DND-41 (cell line): ENCODE measurements at places on chromosomes 7 and 10.
A peak's percentile ranks its signal among the peaks of the same experiment; 100 is the strongest.

- DNase-seq = no peak
Measured at GRCh38 chr7:37390114-37390513, 58.5 kb downstream of the ELMO1 start.

DNA sequence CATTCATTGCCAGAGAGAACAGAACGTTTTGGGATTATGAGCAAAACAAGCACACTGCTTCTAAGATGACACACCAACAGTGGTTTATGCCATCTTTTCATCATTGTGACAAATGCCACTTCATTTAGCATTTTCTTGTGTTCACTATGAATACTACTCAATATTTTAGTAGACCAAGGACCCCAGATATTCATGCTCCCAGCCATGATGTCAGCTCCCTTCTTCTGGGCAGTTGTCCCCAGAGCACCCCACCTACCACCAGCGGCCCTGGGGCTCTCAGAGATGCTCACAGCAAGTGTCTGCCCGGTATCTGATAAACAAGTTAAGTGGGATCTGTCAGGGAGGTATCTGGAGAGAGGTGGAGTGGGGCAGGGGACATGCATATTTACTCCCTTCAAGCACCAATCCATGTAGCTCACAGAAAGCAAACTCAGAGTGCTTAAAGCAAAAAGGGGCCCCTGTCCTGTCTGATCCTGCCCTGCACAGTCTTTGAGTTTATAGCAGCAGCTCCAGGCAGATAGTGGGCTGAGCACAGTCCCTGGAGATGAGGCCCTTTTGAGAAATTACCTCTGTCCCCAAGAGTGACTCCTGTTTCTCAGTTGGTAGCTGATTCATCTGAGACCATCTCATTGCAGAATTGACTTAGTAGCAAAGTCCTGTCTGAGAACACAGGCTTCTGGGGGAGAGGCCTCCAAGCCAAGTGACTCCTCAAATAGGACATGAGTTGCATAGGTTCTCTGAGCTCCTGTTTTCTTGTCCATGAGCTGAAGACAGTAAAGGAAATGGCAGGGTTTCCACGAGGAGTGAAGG, 281.8 kb upstream of the KLF6 start:
- no peak for DNase-seq

GRCh38 chr10:16586358-16587138, 64.9 kb upstream of the C1QL3 start:
- no peak for DNase-seq

DNA sequence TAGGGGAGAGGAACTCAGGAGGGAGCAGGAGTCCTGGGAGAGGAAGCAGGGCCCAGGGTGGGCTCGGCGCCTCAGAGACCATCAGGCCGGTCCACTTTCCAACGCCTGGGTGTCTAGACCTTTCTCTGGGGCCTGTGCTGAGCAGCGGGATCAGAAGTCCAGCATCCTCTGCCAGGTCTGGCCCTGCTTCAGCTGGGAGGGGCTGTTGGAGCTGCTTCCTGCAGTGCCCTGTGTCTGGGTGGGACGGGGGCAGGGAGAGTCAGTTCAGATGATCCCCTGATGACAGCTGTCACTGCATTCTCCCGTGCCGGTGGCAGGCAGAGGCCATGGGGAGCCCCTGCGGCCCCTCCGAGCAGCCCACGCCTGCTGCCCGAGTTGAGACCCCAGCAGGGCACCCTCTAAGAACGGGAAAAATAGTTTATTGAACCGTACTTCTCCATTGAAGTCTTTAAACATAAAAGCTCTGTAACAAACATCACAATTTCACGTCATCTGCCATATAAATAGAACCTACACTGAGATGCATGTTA, 23.3 kb downstream of the AP5Z1 start:
- no peak for DNase-seq

DNA sequence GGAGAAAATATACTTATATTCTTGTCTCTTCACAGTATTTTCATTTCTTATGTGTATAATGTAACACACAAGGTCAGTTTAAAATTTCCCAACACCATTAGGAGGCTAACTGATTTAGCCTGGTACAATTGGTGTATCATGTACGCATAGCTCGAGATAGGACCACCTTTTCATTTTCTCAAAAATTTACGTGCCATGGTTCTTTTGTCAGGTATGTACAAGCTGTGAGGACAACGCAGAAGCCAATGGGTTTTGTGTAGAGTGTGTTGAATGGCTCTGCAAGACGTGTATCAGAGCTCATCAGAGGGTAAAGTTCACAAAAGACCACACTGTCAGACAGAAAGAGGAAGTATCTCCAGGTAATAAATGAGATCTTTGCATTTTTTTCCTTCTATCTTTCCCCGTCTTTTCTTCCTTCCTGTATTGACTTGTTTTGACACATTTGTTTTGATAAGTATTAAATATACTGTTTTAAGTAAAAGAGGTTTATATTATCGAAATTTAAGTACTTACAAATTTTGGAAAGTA, 55.0 kb downstream of the TRIM24 start:
- DNase-seq = no peak

DNA sequence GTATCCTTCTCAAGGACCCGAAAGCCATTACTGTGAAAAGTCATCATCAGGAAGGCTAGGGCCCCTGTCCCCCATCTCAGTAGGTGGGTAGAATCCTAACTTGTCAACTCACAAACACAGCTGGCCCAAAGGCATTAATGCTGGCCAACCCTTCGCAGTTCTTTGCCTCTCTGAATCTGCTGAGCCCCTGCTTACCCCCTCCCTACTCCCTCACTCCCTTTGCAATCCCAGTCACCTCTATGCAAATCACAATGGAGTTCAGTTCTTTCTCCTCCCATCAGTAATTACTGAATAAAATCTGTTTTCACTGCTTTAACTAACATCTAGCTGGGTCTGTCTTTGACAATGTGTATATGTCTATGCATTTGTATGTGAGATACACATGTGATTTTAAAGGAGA, 38.1 kb upstream of the AOAH start:
- DNase-seq = no peak

DNA sequence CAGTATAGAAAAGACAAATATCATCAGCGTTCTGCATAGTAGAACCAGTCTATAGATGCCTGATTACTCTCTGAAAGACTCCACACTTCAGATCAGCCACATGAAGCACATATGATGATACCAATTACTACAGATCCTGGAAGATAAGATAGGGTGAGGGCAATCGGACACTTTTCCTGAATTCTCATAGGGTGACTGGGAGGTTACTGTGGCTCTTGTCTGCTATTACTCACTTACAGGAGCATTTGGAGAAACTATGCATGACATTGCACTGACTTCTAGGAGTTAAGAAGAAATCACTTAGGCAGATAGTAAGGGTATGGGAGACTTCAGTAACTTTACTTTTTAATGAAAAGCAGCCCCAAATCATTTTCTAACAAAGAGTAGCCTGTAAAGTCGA, 1140.9 kb downstream of the XPNPEP1 start:
- DNase-seq = no peak

- DNase-seq = no peak
Measured at GRCh38 chr7:964401-965231, 10.1 kb upstream of the ADAP1 start.

GRCh38 chr7:100684534-100685042, 9.5 kb downstream of the GIGYF1 start:
- DNase-seq = no peak

DNA sequence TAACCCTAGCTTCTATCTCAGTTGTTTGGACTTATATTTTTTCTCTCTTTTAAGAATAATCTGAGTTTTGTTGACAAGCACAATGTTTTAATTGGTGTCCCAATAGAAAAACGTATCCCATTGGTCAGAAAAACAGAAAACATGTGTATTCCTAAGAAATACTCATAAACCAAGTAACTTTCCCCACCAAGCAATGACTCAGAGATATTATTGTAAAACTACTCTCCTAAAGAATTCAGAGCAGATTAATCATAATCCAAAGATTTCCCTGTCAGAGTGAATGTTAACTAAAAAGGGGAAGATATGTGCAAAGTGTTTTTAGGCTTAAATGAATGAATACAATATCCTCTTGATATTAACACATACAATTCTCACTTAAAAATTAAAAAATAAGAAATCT, 29.4 kb upstream of the MBL2 start:
- no peak for DNase-seq

DNA sequence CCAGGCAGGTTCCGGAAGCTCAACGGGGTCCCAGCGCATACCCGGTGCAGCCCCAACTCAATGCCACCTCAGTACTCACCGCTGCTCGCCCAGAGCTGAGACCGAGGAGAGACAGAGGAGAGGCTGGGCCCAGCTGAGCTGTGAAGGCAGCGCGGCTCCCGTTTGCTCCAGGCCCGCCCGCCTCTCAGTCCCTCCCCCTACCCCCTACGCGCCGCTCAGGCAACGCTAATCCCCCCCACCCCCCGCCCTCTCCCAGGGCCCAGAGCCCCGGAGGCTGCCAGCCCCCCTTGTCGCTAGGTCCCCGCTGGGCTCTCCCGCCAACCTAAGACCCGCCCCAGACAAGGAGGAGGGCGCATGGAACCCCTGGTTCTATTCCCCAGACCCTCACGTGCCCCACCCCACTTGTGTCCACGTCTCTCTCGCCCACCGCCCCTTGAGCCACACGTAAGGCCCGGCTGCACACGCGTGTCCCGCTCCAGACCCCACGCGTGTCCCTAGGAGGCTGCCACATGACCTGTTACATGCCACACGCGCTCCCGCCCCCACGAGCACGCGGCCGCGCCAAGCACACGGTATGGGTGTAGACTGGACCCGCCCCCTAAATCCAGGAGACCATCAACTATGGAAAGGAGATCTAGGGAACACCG, at the start of gene PSD:
Gene PSD (minus strand): TSS at position 164 of the 647 bp plus-strand sequence. CDS start 1,747 bp downstream, outside the sequence.
- peak; percentile 29 for DNase-seq

DNA sequence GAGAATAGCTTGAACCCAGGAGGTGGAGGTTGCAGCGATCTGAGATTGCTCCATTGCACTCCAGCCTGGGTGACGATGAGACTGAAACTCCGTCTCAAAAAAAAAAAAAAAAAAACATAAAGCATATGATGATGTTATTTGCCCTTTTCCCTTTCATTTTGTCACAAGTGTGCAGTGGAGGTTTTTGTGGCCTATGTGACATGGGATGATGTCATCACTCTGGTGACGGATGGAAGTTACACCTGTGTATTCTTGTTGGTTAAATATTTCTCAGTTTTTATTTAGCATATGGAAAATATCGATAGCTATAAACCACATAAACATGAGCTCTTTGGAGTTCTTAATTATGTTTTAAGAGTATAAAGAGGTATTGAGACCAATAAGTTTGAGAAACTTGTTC, 71.8 kb upstream of the EMX2 start:
- DNase-seq = no peak

- no peak for DNase-seq
Measured at GRCh38 chr7:55155351-55156117, 136.7 kb downstream of the EGFR start.

DNA sequence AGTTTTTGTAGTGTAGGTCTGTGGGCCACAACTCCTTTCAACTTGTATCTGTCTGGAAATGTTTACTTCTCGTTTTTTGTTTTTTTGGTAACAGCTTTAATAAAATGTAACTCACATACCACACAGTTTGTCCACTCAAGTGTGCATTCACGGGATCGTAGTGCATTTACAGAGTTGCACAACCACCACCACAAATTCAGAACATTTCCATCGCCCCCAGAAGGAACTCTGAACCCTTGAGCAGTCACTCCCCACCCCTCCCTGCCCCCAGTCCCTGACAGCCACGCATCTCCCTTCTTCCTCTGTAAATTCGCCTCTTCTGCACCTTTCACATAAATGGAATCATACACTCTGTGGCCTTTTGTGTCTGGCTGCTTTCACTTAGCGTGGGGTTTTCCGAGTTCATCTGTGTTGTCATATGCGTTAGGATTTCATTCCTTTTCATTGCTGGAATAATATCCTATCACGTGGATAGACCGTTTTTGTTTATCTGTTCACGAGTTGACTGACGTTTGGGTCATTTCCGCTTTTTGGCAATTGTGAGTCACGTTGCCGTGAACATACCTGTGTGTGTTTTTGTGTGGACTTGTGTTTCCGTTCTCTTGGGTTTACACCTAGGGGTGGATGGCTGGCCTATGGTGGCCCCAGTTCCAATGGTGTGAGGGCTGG, 10.3 kb downstream of the JAKMIP3 start:
- DNase-seq = no peak

GRCh38 chr7:97851683-97852082, 20.5 kb downstream of the ASNS start:
- DNase-seq = no peak

DNA sequence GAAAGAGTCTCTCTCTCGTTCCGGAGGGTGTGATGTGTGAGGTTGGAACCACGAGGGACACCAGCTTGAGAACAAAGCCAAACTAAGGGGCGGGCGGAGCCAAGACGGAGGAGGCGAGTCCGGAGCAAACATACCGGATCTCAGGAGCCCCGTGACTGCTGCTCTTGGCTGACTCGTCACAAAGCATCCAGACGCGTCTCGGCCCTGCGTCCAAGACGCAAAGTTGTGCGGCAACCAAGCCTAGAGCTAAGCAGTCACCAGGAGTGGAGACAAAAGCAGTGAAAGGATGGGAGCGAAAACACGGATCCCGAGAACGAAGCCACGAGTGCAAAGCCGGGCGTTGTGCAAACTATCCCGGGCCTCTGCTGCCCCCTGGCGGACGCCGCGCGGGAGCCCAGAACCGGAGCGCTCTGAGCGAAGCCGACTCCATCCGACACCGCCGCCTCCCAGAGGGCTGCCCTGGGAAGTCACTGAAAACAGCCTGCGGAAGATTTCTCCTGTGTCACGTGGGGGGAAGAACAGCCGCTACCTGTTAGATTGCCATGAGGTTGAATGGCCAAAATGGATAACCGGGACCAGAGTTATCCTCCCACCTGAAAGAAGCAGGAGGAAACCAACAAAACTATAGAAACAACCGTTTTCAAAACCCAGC, 46.4 kb upstream of the TMEM72 start:
- peak; percentile 85 for DNase-seq

- no peak for DNase-seq
Measured at GRCh38 chr7:476736-477360, 42.8 kb downstream of the PDGFA start.

DNA sequence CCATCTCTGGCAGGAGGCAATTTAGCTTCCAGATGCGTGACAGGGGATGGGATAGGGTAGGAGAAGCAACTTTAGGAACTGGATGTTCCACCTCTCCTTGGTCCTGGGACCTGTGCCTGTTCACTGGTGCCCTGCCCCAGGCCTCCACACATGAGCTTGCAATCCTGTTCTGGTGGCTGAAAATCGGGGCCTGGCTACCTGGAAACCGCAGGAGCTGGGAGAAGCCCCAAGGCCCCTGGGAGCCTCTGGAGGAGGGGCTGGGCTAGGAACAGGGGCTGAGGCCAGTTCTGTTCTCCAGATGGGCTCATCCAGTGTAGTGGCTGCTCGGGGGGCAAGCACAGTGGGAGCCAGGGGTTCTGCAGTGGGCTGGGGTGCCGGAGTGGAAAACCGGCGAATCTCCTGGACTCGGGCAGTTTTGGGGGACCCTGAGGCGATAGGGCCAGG, 5.3 kb upstream of the MYOZ1 start:
- DNase-seq = no peak

GRCh38 chr10:34854147-34854601, 39.1 kb upstream of the PARD3 start:
- no peak for DNase-seq

DNA sequence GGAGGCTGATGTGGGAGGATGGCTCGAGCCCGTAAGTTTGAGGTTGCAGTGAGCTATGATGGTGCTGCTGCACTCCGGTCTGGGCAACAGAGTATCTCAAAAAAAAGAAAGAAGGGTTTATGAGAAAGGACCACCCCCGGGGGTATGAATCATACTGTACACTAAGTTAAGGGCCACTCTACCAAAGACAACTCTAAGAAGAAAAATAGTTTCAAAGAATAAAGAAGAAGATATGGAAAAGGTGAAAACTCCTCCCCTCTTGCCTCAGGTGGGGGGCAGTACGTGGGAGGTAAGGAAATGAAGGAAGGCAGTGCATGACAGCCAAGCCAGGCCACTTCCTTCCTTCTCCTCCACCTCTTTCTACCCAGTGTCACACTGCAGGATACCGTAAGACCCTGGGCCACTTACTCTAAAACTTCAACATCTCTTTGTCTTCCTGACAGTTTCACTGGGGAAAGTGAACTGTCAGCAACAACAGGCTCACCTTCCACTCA, 61.3 kb downstream of the PIP4K2A start:
- DNase-seq = no peak
